ENCODE measurements at places on chromosomes 11 and 22.

- DNase-seq = no peak
Observed at GRCh38 chr11:131388030-131388429, 17.6 kb downstream of the NTM start.

- no peak for DNase-seq
Observed at GRCh38 chr11:6664551-6664950, 8.9 kb upstream of the DCHS1 start.

DNA sequence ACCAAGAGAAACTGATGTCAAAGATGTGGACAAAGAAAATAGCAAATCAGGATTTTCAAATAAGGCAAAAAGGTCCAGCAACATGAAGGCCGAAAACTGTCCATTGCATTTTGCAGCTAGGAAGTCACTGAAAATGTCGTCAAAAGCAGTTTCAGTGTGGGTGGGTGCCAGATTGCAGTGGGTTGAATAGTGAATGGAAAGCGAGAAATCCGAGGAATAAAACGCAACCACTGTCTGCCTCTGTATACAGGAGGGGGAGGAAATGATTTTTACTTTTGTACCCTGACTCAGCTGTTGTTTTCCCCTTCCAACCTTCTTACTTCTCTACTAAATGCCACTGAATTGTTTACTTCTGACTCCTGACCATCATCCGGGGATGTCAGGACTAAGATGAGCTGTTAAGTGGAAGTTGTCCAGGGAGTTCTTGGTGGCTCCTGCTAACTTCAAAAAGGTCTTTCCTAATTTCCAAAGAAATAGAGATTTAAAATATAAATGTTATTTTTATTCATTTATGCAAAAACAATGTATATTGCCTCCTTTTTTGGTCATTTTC lies 64.9 kb upstream of the BIRC3 start:
- DNase-seq = no peak

GRCh38 chr22:49026494-49027367 lies 800.9 kb downstream of the BRD1 start:
- no peak for DNase-seq

- DNase-seq = no peak
Observed at GRCh38 chr22:47308886-47309285, 546.4 kb downstream of the TBC1D22A start.

DNA sequence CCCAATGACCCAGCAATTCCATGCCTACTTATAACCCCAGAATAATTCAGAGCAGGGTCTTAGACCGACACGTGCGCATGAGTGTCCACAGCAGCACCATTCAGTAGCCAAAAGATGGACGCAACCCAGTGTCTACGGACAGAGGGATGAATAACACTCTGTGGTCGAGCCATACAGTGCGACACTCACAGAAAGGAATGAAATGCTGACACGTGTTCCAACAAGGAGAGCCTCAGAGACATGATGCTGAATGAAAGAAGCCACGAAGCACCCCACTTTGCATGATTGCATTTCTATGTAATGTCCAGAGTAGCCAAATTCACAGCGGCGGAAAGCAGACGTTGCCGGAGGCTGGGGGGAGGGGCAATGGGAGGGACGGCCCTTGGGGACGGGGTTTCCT lies 134.4 kb downstream of the CTTN start:
- DNase-seq = no peak

- no peak for DNase-seq
Observed at GRCh38 chr11:83521647-83522596, 235.8 kb upstream of the CCDC90B start.

- DNase-seq = no peak
Observed at GRCh38 chr11:7672276-7672959, 882 bp downstream of the CYB5R2 start.

DNA sequence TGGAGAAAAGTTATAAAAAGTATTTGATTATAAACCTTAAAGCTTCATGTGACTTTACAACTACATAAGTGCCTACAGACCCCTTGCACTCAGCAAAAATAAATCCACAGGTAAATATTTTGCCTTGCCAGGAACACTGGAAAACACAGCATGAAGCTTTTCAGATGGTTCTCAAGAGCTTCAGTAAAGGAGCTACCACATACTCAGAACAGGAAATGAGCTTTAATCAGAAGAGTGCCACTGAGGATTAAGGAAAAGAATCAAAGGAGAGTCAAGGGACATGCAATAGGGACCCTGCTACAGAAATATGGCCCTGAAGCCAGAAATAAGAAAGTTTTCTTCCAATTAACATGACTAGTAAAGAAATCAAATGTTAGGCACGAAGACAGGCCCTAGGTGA lies 1.2 kb downstream of the CASP1 start:
- no peak for DNase-seq

GRCh38 chr11:95714843-95715776 lies 74.5 kb downstream of the FAM76B start:
- no peak for DNase-seq

DNA sequence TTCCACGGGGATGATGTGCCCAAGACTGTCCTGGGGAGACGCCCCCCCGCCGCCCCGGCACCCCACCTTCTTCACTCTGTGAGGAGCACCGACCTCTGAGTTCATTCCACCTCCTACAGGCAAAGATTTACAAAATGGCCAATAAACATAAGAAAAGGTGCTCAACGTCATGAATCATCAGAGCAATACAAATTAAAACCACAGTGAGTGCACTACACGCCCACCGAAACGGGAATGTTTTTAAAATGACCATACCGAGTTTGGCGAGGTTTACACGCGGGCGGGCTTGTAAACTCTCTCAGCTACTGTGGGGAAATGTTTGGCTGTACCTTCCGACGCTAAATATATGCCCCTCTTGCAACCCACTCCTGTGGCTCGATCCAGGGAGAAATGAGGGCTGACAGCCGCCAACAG lies 7.9 kb downstream of the NPTXR start:
- DNase-seq = no peak

- no peak for DNase-seq
Observed at GRCh38 chr22:40844951-40845350, 11.5 kb downstream of the ST13 start.

DNA sequence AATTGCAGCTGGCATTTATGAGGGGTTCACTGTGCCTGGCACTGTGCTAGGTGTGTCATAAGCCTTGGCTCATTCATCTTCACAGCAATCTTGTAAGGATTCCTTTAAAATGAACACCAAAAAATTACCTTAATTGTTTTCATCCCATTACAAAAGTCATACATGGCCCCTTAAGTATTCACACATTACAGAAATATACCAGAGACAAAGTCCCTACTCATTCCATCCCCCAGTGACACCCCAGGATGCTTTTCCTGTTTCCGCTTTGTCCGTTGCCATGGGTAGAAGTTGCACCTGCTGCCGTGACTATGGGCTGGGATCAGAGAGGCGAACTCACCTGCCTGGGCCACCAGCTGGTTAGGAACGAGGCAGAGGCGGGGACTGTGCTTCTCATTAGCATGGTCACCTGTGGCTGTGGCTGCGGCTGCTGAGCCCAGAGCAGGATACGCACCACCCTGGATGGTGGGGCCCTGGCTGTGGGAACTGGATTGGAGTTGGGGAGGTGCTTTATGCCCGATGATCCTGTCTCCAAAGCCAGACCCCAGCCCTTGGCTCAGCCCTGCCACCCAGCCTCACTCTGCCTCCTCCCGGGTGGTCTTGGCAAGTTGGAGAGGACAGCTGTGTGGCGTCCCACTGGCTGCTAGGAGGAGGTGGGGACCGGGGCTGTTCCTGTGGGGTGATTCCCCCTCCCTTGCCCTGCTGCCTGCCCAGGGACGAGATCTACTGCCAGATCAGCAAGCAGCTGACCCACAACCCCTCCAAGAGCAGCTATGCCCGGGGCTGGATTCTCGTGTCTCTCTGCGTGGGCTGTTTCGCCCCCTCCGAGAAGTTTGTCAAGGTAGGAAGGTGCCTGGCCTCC lies 60.8 kb downstream of the MYO7A start:
- DNase-seq = no peak

DNA sequence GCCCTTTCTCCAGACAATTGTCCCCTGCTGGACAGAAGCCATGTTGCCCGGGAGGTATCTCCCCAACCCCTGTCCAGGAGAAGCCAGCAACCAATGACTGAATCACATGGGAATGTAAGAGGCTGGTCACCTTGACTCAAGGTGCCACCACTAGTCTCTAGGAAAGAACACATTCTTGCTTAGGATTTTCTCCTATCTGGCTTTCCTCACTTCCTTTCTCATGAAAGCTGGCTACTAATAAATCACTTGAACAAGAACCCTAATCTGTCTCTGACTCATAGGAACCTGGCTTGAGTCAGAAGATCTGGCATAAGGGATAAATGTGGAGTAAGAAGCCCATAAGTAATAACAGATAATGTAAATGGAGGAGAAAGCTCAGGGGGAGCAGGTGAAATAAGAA lies 101.4 kb upstream of the C11orf87 start:
- no peak for DNase-seq

DNA sequence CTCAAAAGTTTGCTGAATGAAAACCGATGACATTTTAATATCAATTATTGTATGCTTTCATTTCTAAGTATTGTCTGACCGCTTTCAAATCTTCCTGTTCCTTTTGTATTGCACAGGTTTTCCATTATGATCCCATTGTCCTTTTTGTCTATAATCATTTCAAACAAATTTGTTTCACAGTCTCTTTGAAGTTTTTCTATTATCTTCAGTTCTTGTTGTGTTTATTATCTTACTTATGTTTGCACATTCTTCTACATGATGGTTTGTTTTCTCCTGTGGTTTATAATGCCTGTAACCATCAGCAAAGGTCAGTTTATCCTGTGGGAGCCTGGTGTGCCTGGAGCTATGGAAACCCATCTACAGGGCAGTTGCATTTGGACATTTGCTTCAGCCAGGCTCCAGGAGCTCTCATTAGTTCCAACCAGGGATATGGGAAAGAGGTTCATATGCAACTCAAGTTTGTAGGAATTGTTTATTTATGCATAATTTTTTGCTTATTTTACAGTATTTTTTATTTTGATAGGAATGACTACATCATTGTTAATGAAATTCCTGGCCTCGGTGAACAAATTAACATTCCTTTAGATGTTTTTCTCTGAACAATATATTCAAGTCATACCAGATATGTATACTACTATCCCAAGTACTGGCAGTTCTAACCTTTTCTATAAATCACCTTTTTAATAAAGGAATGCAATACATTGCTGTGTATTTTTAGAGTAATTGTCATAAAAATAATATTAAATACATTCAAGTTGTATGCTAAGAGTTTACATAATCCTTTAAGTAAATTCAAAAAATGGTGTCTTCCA lies 179.2 kb downstream of the SBF2 start:
- DNase-seq = no peak

DNA sequence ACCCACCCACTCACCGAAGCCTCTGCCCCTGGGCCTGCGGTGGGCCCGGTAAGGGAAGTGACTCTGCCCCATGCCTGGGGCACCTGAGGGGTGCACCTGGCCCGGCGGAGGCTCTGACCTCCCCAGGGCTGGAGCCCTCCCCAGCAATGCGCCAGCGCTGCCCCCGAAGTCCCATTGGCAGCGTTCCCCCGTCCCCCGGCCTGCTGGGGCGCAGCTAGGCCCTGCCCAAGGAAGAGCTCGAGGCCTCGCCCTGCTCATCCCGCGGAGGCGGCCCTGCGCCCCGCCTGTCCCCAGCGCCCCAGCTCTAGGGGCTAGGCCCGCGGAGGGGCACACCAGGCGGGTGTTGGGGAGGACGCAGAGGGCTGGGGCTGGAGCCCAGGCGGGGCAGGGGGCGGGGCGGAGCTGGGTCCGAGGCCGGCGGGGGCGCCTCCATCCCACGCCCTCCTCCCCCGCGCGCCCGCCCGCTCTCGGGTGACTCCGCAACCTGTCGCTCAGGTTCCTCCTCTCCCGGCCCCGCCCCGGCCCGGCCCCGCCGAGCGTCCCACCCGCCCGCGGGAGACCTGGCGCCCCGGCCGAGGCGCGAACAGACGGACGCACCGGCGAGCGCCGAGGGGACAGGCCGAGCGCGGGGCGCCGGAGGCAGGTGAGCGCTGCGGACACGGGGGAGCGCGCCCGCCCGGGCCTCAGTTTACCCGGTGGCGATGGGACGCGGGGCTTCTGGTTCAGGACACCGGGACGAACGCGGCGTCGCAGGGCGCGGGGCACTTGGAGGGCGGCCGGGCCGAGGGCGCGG lies at the start of gene EPS8L2:
Gene EPS8L2, plus strand, starts transcription at position 586 of the 793 bp plus-strand sequence. CDS start 3,177 bp downstream, outside the sequence.
- DNase-seq = no peak

DNA sequence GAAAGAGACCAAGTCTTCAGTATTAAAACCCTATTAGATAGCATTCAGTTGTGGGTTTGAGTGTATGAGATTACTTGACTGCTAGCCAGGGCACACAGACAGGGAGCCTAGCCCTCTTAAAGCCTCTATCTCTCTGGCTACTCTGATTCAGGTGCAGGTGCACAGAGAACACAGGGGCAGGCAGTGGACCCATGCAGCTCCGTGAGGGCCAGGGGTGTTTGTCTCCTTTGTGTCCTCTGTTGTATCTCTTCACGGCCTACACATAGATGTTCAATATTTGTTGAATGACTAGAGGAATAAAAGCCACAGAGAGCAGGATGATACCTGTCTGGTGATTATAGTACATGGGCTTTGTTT lies 21.5 kb upstream of the AIFM3 start:
- DNase-seq = no peak

DNA sequence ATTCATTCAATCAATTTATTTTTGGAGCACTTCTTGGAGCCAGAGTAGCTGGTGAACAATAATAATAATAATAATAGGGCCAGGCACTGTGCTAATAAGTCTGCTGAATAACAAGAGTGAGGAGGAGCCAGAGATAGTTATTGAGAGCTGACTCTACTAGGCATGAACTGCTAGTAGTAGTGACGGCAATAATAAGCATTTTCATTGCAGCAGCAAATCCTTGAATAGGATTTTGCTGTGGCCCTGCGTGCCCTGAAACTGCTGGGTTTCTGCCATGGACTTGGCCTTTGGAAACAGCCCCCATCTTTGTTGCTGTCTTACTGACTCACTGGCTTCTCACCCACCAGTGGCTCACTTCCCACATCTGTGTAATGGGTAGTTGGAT lies 545.9 kb downstream of the MIAT start:
- DNase-seq = no peak

GRCh38 chr11:93984936-93985335 lies 36.2 kb upstream of the HEPHL1 start:
- DNase-seq = no peak

- no peak for DNase-seq
Observed at GRCh38 chr11:70018816-70019215, 59.3 kb upstream of the ANO1 start.

- no peak for DNase-seq
Observed at GRCh38 chr11:119055901-119056300, 1.1 kb downstream of the HYOU1 start.

GRCh38 chr11:5102246-5102645 lies 32.9 kb downstream of the OR52E1 start:
- DNase-seq = no peak

GRCh38 chr11:46305295-46305694 lies 27.8 kb downstream of the CREB3L1 start:
- DNase-seq = no peak

- no peak for DNase-seq
Observed at GRCh38 chr22:49406047-49406650, 421.5 kb downstream of the BRD1 start.

DNA sequence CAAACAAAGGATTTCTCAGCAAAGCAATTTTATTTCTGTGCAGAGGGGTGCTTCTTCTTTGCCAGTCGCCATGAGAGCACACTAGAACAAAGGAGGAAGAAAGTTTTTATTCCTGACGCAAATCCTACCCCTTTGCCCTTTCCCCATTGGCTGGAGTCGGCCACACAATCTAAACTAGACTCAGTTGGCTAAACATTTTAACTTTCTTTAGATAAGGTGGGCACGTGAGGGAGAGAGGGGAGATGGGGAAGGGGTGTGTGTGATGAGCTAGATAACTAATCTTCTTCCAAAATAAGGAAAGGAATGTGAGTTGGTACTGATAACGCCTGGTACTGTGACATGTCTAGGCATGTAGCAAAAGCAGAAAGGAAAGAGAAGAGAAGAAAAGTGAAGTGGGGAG lies 626 bp downstream of the TRIM22 start:
- DNase-seq = no peak

All from GM12864 (cell line).